ENCODE measurements at places on chromosomes 2 and 18.

DNA sequence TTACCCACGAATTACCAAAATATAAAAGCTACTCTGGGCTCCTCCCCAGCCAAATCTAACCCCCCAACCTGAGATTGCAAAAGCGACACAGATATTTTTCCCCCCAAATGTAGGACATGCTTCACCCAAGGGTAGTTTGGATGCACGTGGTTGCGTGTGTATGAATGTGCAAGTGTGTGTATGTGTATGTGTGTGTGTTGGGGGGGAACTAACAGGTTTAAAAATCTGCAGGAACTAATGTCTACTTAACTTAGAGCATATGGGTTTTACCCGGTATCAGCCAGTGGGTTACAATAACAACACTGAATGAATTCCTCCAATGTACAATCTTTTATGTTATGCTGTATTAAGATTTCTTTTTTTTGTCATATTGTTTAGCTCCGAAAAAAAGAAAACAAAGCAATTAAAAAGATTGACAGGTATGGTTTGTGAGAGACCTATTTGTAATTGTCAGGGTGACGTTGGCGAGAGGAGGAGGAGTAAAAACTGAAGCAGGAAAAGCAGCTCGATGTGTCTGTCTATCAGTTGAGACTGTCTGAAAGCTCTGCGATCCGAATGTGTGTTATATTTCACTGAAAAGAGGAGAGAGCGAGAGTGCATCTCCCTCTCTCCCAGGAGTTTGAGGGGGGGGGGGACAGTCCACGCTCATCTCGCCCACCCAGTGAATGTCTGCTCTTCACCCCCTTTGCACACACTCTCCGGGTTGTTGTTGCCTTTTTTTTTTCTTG is at the start of gene TSHZ1:
Gene TSHZ1, plus strand, starts transcription at position 524 of the 728 bp plus-strand sequence. CDS start 1,080 bp downstream, outside the sequence.
- peak; percentile 63 for DNase-seq

DNA sequence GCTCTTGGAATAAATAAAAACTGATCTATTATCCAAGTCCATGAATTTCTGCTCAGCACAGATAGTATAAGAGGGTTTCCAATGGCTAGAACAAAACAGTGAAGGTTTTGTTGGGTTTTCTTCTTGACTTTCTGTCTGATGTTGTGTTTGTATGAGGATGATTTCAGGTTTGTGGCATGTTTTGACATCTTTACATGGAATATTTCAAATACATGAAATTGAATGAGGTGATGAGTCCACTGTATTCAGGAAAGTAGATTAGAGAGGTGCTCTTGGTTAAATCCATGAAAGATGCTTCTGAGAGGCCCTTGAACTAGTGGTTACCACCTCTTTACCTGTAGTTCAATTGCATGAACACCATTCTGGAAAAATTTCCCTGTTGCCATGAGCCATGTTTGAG is 84.3 kb downstream of the RAPGEF4 start:
- no peak for DNase-seq

DNA sequence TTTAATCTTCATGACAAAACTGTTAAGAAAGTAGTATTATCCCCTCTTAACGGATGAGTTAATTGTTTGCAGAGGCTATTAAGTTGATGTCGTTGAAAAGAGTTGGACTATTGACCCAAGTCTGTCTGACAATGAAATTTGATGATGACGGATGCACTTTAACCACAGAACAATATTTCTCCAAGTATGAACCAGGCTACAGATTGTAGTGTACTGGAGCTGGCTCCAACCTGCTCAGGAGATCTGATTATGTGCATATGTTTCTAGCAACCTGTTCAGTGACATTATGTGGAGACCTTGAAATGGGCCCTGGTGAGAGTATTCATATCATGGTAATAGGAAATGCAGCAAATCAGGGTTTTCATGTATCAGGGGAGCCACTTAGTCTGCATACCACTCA is 174.1 kb downstream of the CDH7 start:
- no peak for DNase-seq

DNA sequence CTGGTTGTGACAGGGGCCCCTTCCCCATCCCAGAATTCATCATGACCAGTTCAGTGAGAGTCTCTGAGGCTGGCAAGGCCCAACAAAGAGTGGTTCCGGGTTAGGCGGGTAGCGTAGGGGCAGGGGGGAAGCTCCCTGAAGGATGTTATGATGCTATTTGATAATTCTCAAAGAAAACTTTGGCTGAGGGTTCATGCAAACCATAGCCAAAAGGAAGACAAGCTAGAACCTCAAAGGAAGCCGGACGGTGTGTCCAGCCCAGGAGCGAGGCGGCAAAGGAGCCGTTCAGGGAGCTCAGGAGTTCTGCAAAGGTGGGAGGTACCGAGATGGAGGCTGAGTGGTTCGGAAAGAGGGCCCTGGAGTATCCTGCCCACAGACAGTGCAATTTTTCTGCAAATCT is 226.8 kb upstream of the RAB6C start:
- DNase-seq: no peak

DNA sequence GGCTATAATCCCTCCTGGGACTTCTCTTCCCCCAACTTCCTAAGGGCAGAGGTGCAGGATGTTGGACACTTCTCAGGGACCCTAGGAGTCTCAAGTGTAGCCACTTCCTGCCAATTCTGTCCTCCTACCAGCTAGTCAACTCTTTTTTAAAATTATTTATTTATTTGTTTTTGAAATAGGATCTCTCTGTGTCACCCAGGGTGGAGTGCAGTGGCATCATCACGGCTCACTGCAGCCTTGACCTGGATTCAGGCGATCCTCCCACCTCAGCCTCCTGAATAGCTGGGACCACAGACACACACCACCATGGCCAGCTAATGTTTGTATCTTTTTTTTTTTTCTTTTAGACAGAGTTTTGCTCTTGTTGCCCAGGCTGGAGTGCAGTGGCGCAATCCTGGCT is 11.5 kb downstream of the SFTPB start:
- DNase-seq: no peak

DNA sequence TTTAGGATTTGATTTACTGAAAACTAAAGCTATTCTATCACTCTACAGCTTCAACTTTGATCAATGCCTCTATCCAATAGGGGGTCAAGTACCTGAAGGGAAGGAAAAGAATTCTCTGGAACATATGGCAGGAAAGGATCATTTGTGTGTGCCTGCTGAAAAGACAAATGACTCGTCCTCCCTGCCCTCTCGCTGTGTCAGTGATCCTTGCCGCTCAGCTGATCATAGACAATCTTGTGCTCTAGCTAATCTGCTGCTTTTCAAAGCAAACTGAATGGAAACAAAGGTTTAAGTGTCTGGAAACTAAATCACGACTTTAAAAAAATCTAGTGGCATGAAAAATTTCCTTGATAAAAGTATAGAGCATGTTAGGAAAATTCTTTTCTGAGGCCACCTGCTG is 75.6 kb upstream of the CPO start:
- no peak for DNase-seq

DNA sequence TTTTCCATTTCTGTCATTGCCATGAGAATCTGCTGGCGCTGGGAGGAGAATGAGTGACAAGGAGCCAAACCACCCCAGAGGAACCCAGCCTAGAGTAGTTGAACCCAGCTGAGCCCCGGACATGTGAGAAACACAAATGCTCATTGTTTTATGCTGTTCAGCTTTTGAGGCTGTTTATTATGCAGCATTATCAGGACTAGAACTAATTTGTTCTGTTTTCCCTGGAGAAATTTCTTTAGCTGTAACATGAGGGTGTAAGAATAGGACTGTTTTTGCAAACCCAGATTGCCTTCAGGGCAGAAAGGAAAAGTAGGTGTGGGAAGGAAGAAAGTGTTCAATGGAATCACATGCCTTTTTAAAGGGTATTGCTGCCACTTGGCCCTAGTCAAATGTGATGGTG is 28.5 kb upstream of the DOCK10 start:
- no peak for DNase-seq

DNA sequence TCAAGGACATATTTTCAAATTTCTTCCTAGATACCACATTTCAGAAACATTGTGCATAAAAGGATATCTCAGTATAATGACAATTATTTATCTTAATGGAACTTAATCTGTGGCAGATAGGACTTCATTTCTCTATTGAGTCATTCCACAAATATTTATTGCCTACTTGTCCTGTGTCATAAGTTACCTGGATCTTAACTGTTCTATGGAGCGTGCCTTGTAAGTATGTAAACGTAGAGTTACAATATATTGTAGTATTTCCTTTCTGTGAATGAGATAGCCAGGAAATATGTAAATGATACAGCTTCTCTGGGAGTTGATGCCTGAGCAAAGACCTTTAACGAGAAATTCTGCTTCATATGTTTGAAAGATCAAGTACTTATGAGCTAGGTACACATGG is 2.5 kb downstream of the AGFG1 start:
- no peak for DNase-seq

DNA sequence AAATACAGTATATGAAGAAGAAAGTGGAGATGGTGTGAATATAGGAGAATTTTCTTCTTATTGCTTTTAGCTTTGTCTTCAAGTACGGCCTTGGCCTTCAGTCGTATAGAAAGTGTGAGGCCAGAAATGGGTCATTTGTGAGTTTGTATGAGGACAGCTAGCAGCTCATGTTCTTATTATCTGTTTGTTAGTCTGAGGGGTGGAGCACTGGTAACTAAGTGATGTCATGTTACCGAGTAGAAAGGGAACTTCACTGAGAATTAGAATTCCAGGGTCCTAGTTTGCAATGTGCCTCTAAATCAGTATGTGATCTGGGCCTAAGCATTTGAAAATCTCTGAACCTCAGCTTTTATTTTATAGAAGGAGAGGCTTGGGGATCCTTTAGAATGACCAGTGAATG is 588.6 kb downstream of the NRXN1 start:
- DNase-seq: no peak

GRCh38 chr2:233143700-233144331 is 83.7 kb downstream of the INPP5D start:
- DNase-seq: no peak

Measured in GM18507 (cell line).